Activated naive CD8-positive, alpha-beta T cell treated with anti-CD3 and anti-CD28 coated beads, Interleukin-2, amount 10 ng/mL, durations not matched to agents 7 days and 5 days (primary cell): ENCODE measurements at places on chromosomes 13 and 19.
A peak's percentile ranks its signal among the peaks of the same experiment; 100 is the strongest.

DNA sequence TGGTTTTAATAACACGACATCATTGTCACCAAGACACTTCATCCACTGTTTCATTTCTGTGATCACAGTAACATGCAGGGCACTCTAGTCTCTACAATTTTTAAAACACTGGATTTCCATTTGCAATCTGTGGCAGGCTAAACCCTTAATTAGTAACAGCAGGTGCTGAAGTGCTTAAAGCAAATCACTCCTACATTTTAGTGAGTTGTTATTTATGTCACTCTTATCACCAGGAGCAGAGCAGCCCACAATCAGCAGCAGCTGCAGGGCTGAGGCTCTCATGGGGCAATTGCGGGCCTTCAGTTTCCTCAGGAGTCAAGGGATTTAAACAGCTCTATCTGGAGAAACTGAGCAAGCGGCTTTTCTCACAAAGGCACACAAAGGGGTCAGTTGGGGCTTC, 1.6 kb downstream of the SOHLH2 start:
- no peak for DNase-seq

GRCh38 chr19:46697204-46697960, 19.5 kb downstream of the PRKD2 start:
- peak; percentile 37 for DNase-seq

GRCh38 chr13:50285283-50285682, 270.0 kb downstream of the KCNRG start:
- no peak for DNase-seq

DNA sequence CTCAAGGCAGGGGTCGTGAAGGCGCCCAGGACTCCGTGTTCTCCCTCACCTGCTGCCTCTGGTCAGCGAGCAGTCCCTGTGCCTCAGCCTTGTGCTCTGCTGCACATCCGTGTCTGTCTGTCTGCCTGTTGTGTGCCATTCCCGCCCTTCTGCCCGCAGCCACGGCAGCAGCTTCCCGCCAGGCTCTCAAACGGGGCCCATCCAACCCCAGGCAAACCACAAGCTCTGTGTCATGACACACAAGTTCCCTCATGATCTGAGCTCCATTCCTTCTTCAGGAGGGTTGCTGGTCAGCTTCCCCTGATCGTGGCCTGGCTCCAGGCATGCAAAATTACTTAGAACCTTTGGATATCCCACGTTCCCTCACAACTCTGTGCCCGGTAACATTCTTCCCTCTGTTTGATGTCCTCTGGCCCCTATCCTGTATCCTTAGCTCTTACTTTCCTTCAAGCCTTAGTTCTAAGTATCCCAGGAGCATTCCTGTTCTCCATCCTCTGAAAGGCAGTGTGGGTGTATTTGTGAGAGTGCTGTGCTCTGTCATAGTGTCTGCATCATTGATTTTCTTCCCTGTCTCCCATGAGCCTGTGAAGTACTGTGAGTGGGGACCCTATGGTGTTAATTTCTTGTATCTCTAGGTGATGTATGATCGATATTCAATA, 3.2 kb downstream of the GPR183 start:
- DNase-seq, result no peak

DNA sequence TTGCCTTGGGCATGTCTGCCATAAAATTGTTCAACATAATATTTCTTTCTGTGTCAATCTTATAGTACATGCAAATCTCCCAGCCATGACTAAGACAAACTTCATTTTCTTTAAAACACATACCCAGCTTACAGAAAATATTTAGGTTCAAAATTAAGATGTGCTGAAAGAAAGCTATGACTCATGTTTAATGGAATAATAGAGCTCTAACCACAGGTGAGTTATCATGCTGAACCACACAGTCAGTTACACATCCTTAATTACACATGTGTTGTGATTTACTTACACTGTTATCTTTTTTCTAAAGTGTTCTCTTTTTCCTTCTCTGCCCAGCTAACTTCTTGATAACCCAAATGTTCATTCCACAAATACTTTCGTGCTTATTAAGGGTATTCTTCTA, 1831.2 kb downstream of the OLFM4 start:
- no peak for DNase-seq

DNA sequence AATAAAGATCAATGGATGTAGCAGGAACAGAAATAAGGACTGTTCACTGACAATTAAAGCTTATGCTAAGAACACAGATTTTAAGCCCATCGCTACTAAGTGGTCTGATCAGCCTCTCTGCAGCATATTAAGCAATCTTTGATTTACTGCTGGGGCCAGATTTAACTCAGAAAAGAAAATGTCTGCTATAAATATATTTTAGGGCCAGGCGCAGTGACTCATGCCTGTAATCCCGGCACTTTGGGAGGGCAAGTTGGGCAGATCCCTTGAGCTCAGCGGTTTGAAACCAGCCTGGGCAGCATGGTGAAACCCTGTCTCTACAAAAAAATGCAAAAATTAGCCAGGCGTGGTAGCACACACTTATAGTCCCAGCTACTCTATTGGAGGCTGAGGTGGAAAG, 43.0 kb downstream of the METTL21C start:
- DNase-seq, result no peak

- no peak for DNase-seq
These were observed 67.5 kb downstream of the TSC22D1 start for GRCh38 chr13:44508562-44509077.

GRCh38 chr13:50989476-50989875, 79.9 kb downstream of the RNASEH2B start:
- no peak for DNase-seq

GRCh38 chr13:87280139-87280538, 391.0 kb upstream of the SLITRK5 start:
- DNase-seq, result no peak

DNA sequence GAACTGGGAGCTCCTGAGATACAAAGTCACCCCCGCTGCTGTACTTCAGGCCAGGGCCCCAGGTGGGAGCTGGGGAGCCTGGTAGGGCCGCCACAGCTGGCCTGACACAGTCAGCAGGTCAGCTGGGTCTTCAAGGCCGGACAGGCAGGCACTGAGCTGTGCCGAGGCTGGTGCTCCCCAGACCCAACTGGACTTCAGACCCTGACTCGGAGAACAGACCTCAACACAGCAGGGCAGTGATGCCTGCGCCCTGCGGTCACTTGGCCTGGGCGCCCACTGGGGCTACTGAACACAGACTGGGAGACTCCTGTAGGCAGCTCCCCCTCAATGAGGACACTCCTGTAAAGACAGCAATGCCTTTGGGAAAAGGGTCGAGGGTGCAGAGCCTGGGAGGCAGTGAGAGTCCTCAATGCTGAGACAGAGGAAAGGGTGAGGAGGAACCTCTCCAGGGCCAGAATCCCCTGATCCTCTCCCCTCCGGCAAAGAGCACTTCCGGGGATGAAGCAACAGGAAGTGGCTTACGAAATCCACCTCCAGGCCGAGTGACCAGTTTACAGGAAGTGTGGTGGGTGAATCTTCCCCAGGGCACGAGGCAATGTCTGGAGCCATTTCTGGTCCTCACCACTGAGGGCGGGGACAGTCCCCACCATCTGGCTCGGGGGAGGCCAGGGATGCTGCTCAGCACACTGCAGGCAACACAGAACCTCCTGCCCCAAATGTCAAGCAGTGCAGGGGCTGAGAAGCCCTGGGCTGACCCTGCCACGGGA, 40.8 kb upstream of the ISYNA1 start:
- peak; percentile 59 for DNase-seq

DNA sequence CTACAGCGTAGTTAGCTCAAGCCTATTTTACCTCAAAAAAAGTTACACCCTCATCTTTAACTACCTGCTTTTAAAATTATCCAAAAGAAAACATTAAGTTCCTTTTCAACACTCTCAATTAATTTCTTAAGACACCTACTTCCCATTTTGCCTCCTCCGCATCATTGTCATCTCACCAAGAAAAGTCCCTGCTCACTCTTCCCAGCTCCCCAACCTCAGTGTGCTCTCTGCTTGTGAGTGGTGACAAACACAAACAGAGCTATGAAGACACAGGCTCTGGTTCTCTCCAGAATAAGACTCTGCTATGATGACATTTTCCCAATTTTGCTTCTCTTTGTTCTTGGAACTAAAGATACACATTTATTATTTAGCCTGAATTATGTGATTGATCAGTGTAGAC, 385.1 kb upstream of the HTR2A start:
- DNase-seq, result no peak

DNA sequence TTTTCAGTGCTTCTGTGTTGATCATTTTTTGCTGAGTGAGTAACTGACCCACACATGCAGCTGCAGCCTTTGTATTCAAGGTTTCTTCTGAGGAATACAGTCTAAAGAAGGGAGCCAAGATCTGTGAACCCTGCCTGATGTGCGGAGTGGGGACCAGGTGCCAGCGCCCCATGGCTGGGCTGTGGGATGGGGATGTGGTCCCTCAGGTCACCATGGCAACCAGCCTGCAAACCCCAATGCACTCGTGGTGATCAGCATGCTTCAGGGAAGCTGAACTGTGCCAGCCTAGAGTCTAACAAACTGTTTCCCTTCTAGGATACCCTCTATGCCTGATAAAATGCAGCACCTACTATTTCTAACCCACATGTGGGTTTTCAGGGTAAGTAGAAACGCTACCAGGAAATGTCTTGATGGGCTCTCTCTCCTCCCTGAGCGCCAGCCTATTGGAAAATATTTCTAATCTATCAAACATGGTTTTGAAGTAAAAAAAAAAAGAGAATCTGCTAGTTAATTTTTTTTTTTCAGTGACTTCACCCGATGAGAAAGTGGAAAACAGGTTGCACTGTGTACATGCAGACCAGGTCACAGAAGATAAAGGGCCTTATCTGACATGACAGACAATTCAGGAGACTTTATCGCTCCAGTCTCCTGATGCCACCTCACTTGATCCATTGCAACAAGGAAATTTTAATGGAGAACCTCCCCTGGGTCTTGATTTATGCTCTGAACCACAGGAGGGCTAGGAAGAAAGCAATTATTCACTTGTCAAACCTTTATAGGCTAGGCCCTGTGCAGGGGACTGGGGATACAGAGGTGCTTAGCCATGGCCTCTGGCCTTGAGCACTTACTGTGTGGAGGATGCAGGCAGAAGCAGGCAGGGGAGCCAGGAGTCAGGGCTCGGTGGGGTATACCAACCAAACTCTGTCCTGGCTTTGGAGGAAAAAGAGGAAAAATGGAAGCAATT, 51.1 kb downstream of the RASL11A start:
- DNase-seq, result no peak

GRCh38 chr13:111112196-111112595, 2.9 kb upstream of the ARHGEF7 start:
- DNase-seq, result no peak

GRCh38 chr13:81133066-81133465, 792.1 kb upstream of the SPRY2 start:
- DNase-seq, result no peak

DNA sequence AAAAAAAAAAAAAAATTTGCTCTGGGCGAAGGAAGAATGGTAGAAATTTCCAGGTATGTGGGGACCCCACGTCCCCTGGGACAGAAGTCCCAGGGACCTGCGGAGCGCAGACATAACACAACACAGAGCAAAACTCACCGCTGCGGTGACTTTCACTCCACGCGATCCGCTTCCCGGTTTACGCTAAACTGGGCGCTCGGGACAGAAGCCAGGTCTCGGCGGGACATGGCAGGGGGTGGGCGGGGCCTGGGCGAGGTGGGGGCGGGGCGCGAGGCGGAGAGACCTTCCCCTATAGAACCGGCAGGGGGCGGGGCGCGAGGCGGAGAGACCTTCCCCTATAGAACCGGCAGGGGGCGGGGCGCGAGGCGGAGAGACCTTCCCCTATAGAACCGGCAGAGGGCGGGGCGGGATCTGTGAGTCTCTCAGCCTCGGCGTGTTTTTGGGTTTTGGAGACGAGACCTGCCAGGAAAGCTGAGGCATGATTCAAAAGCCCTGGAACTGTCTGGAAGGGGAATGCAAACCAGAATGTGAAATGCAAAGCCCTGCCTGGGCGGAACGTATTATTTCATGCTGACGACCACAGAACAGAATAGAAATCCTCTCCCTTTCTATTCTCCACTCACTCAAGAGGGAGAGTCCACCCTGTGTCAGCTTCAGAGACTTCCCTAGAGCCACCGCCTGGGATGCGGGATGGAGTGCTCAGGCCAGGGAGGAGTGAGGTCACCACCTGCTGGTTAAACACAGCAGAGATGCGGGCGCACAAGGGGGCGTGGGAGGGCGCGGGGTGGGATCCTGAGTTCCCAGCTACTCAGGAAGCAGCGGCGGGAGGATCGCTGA, 20.2 kb upstream of the ERVV-1 start:
- DNase-seq, result peak; percentile 80

DNA sequence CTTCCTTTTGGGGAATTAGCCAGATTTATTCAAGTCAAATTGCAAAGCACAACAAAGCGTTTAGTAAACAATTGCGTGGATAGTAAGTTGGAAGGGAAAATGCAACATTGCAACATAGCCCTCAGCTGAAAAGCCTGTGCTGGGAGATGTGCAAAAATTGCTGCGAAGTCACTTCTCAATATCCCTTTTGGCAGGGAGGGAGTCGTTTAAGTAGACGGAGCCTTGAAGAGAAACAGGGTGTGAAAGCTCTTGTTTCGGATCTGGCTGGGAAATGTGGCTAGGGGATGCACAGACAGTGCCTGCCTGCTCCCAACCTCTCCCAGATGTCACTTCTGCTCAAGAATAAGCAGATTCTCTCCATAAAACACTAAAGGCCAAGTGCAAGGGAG, 56.8 kb downstream of the SLC7A1 start:
- DNase-seq, result no peak

DNA sequence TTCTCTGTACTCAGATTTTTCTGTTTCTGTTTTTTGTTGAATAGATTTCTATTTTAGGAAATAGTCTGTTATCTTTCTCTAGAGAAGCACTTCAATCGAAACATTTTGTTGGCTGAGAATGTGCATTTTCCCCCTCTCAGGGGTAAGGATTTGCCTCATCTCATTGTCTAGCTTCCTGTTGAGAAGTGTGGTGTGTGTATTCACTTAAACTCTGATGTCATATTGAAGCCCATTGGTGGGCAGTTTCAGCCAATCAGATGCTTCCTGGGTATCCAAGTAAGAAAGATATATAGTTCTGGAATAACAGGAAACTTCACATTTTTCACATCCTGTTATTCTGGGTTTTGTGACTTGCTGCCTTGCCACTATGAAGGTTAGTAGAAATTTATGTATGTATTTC, 87.6 kb downstream of the ARHGEF7 start:
- DNase-seq, result no peak

DNA sequence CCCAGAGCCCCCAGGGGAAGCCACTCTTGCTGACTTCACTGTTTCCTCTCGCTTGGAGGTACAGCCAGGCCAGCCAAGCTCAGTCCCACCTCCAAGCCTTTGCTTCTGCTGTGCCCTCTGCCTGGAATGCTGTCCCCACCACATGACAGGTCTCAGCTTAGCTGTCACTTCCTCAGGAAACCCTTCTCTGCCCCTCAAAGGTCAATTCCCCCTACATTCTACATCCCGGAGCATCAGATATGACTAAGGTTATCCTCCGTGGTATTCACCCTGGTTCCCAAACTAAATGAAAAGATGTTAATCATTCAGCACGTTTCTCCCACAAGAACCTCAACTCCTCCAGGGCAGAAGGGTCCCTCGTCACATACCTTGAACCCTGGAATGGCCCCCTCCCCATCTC, 53.5 kb downstream of the PTPRS start:
- DNase-seq, result no peak

DNA sequence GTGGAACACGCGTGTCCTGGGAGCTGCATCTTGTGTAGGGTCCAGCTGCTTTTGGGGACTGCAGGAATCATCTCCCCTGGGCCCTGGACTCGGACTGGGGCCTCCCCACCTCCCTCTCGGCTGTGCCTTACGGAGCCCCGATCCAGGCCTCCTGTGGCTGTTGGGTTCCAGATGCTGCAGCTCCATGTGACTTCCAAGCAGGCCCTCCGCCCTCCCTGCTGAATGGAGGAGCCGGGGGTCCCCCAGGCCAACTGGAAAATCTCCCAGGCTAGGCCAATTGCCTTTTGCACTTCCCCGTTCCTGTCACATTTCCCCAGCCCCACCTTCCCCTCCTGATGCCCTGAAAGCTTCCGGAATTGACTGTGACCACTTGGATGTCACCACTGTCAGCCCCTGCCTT, 6.2 kb upstream of the PGLS start:
- DNase-seq, result no peak
